ENCODE measurements at places on chromosomes 5 and 9.

DNA sequence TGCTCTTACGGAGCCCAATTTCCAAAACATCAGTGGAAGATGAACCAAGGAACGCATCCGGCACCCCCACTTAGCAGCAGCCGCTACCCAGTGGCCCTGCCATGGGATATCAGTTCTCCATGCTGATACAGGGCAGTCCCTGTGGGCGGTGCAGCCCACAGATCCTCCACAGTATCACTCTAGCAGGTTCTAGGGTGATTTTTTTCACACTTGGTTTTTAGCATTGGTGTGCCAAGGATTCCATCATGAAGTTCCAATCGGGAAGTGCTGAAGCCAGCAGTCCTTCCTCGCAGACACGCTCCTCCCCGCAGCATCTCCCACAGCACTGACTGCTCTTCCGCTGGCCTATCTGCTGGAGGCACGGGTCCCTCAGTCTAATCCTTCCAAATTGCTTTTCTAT lies 261.9 kb downstream of the SYK start:
- no peak for DNase-seq

DNA sequence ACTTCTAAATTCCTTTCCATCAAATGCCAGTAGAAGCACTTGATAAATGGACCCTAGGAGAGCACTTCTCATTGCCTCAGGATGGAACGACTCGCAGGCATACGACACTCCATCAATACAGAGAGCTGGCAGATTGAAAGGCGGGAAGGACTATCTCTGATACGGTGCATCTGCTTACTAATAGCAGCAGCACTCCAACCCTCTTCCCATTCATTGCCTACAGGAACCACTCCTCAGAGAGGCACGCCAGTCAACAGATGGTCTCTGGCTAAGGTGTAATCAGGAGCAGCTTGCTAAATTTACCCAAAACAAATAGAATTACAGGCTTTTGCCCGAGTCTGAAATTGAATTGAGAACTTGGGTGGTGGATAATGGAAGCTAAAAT lies 168.1 kb downstream of the EFNA5 start:
- no peak for DNase-seq

GRCh38 chr5:18220631-18221030 lies 586.4 kb downstream of the TAF11L14 start:
- no peak for DNase-seq

GRCh38 chr9:81146684-81147337 lies 542.5 kb downstream of the TLE1 start:
- no peak for DNase-seq

DNA sequence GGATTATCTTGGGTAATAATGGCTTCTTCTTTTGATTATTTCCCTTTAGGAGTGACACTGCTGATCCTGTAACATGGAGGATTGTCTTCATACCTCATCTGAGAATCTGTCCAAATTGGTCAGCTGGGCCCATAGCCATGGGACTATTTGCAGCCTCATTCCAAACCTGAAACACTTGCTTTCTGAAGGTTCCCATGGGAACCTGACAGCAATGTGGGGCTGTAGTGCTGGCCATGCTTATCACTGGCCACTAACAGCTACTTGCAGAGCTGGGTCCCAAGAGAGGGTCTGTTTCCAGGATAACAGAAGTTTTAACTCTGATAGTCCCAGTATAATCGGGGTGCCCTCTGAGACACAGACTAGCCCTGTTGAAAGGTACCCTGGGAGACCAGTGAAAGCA lies 87.4 kb downstream of the KIAA1958 start:
- DNase-seq, result no peak

DNA sequence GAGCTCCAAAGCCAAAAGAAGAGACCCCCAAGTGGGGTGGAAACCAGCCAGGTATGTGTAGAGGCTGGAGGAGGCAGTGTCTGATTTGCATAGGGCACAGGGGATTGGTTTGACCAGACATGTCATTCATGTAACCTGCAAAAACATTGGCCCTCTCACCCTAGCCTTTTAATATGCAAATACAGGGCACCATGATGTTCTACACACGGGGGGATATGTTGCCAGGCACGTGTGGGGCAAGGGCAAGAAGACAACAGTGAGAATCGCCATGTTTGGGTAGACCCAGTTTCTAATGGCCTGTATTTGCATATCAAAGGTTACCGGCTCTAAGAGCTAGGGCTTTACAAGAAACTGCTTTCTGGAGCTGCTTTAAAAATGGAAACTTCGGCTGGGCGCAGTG lies 208.9 kb downstream of the GOLPH3 start:
- no peak for DNase-seq

DNA sequence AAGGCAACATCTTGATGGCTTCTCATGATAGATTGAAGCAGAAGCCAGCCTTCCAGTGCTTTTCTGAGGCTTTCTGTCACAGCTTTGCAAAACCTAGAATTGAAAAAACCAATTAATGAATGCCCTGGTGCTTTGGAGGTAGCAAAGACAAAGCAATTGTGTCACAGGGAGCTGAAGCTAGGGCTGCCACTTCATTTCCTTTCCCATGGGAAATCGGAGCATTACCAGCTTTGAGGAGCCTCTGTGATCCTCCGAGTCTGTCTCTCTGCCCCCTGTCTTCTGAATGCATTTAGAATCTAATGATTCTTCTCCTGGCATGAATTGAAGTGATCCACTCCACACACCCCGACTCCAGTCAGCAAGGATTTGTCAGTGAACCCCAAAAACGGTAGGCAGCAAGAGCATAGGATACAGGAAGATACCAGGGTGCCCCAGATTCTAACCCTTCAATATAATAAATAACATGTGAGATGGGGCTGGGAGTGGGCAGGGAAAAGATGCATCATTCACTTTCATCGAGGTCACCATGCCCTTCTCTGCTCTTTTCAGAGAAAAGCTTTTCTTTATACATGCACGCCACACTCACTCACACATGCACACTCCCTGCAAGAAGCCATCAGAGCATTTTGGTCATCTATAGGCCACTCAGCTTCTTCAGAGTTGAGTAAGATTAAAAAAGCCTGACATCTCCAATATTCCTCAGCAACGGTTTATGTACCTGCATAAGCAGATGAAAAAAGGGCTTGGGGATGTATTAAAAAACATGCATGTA lies 247.7 kb upstream of the ZNF462 start:
- DNase-seq, result no peak
